ENCODE measurements at places on chromosomes 4 and X.
A peak's percentile ranks its signal among the peaks of the same experiment; 100 is the strongest.

GRCh38 chr4:118112117-118113046, 78.1 kb downstream of the NDST3 start:
- no peak for DNase-seq

GRCh38 chrX:155334486-155335336, at the start of gene CLIC2:
TSS of gene CLIC2 (minus strand) at chrX:155334614. CDS start at chrX:155334427, 187 bp downstream.
- peak; percentile 52 for DNase-seq

GRCh38 chr4:156512622-156513021, 459.0 kb downstream of the PDGFC start:
- DNase-seq, result peak; percentile 13

GRCh38 chr4:70734971-70735370, 13.2 kb downstream of the RUFY3 start:
- DNase-seq, result no peak

DNA sequence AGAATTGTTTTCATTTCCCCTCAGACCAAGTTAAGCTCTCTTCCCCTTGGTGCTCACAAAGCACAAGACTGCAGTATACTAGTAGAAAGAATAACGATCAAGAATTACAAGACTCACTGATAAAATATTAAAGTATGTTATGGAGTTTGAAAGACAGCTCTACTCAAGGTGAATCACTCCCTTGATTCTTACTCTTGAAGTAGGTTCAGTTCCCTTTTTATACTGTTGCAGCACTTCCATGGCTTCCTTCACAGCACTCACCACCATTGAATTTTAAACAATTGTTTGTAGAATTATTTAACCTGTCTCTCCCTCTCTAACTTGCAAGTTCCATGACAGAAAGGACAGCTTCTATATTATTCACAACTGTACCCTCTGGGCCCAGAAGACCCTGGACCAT, 42.2 kb downstream of the CASK start:
- no peak for DNase-seq

DNA sequence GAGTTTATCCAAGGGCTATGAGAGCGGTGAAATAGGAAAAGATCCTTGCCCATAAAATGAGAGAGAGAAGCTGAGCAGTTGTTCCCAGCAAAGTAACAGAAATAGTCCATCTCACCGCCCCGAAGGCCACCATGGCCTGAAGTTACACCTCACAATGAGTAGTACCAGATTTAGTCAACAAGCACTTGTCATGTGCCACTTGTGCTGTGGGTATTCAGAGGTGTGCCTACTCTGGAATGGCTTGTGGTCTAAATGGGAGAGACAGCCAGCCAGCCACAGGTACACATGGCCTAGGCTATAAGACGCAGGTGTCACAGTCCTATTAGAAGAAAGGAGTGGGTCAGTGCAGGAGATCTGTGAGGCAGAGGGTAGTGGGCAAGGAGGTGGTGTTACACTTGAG, 54.6 kb upstream of the MAP3K15 start:
- DNase-seq, result no peak
